NCI-H446 (cell line): ENCODE measurements at places on chromosomes 12 and 14.
A peak's percentile ranks its signal among the peaks of the same experiment; 100 is the strongest.

DNA sequence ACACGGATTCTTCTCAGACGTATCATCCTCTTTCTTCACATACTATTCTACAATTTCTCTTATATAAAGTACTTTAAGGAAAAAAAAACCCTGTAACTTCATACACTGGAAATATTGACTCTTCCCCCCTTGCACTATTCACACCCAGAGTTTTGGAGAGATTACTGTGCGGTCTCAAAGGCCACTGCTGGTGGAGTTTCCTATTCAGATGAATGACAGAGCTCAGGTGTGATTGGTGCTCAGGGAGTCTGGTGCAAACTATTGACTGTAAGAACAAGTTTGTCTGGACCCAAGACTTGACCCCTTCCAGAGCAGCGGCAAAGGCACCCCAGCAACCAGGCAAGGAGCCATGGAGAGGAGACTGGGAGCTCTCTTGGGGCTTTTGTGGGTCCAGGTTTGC is 187.5 kb upstream of the OR4E1 start:
- no peak for DNase-seq

- DNase-seq: no peak
Observed at GRCh38 chr14:70773182-70773862, 36.0 kb downstream of the MAP3K9 start.

GRCh38 chr14:94673071-94673470 is 60.9 kb downstream of the SERPINA3 start:
- no peak for DNase-seq

GRCh38 chr14:95530473-95531276 is 4.2 kb upstream of the GLRX5 start:
- no peak for DNase-seq

GRCh38 chr12:1182069-1182468 is 191.0 kb downstream of the ERC1 start:
- DNase-seq: no peak

DNA sequence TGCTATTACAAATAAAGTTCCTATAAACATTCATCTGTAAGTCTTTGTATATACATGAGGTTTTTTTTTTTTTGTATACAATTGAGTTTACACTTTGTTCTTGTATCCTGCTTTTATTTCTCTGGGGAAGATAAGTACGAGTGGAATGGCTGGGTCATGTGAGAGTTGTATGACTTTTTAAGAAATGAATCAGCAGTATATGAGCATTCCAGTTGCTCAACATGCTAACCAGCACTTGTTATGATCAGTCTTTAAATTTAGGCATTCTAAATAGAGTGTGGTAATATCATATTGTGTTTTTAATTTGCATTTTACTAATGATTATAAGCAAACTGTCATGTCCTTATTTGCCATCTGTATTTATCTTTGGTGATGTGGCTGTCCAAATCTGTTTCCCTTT is 44.7 kb upstream of the AMIGO2 start:
- DNase-seq: no peak

- DNase-seq: no peak
Observed at GRCh38 chr14:77258566-77258965, 12.4 kb downstream of the NGB start.

DNA sequence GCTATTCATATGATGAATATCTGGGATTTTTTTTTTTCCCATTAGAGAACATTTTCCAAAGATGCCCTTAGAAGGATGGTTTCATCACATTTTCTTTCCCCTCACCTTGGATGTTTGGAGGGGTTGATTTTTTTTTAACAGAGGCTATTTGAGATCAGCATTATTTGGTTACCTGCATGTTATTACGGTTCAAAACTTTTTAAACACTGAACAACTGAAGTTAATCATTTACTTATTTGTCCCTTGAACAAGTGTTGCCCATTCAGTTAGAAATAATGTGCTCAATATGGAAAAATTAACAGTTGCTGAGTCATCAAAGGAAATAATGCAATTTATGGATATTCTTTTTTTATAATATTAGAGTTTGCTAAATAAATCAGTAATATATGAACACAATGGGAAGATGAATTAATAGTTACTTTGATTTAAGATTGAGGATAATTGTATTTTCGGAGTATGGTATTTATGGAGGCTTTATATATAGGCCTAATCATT is 26.7 kb downstream of the CNTN1 start:
- DNase-seq: no peak

- no peak for DNase-seq
Observed at GRCh38 chr14:60652674-60653651, 3.7 kb upstream of the SIX1 start.

DNA sequence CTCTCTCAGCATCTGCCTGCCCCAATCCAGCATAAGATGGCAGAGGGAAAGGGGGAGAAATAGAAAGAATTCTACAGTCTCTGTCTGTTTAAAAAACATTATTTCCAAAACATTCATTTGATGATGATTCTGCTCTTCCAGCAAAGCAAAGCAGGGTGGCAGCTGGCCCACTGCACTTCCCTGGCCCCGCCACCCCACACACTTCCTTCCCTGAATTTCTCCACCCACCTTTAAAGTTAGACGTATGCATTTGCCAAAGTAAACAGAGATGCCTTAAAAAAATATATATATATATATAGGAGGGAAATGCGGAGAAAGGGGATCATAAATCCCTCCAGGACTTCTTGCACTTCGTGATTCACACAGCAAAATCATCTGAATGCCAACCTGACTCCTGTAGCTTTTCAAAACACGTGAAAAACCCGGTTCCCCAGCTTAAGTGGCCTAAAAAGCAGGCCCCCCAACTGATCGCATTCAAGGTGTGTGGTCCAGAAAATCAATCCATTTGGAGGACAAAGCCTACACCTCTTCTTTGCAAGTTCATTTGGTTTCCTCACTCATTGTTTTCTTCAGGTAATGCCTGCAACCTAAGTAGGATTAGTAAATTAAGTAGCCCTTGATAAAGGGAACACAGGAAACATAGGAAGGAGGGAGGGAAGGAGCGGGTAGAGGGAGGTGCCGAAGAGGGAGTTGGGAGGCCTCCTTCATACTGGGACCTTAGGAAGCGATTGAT is 68.8 kb downstream of the LLPH start:
- DNase-seq: no peak

DNA sequence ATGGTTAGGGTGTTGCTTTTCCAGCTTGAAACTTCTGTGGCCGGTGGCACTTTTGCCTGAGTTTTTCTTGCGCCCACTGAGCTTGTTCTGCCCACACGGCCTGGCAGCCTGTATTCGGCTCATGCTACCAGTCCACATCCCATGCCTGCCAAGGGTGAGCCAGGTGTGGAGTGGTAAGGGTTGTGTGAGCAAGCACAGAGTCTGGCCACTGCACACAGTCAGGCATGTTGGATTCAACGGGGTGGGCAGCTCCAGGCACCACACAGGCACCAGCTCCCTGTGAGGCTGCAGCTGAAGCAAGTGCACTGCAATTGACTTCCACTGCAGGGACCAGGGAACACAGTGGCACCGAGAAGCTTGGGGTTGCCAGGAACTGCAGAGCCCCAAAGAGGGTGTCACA is 18.8 kb upstream of the NTS start:
- no peak for DNase-seq

- no peak for DNase-seq
Observed at GRCh38 chr14:33254342-33254741, 315.7 kb downstream of the NPAS3 start.

DNA sequence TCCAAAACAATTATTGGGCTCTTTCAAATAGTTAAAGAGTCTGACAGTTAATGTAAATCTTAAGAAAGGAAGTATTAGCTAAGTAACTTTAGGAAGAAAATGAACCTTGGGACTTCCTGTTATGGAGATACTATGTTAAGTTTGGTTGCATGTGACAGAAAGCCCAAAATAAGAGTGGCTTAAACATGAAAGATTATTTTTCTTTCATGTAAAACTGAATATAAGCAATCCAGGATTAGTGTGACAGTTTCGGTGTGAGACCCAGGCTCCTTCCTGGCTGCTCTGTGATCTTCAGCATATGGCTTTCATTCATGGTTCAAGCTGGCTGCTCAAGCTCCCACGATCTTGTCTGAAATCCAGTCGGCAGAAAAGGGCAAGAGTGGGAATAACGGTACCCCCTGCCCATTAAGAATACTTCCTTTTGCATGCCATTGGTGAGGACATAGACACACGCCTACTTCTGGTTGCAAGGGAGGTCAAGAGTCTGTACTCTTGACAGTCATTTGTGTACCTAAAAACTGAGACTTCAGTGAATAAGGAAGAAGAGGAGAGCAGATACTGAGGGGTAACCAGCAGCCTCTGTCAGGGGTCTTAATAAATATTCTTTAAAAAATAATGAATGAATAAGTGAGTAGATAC is 2.2 kb upstream of the RPAP3 start:
- no peak for DNase-seq

GRCh38 chr12:4820971-4821370 is 88.7 kb upstream of the KCNA1 start:
- DNase-seq: no peak

DNA sequence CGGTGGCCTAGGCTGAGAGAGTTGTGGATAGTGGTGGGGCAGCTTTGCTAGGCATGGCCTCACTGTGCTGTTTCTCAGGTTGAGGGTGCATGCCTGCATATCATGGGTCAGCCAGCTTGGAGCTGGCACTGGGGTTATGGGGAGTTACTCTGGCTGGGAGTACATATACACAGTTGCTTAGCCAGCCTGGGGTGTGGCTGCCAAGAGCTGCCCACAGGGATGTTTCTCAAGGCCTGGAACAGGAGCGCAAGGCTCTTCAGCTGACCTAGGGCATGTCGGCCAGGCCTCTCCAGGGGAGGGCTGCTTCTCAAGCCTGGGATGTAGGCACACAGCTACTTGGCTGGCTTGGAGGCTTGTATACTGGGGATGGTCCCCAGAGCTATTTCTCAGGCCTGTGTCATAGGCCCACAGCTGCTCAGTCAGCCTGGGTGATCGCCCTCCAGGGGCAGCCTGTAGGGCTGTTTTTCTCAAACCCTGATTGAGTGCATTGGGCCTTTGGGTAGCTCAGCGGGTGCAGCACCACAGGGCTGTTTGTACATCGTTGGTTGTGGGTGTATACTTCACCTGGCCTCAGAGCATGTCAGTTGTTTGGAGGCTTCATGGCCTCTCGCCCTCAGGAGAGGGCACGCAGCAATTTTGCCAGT is 114.9 kb downstream of the METTL25 start:
- DNase-seq: no peak

DNA sequence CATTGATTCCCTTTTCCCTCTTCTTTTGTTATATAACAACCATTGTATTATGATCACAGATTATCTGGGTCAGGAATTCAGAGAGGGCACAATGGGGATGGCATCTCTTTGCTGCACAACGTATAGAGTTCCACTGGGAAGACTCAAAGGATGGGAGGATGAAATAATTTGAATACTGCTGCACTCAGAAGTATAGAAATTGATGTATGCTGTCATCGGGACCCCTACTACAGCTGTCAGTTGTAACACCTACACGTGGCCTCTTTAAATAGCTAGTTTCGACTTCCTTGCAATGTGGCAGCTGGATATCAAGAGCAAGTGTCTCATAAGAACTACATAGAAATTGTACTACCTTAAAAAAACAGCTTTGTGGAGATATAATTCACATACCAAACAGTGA is 408.1 kb downstream of the PDZRN4 start:
- no peak for DNase-seq

- no peak for DNase-seq
Observed at GRCh38 chr12:132357623-132358186, 28.3 kb upstream of the GALNT9 start.

- DNase-seq: no peak
Observed at GRCh38 chr14:33716921-33717320, 234.0 kb downstream of the EGLN3 start.

GRCh38 chr12:108858311-108859074 is 1.1 kb upstream of the SSH1 start:
- DNase-seq: no peak

DNA sequence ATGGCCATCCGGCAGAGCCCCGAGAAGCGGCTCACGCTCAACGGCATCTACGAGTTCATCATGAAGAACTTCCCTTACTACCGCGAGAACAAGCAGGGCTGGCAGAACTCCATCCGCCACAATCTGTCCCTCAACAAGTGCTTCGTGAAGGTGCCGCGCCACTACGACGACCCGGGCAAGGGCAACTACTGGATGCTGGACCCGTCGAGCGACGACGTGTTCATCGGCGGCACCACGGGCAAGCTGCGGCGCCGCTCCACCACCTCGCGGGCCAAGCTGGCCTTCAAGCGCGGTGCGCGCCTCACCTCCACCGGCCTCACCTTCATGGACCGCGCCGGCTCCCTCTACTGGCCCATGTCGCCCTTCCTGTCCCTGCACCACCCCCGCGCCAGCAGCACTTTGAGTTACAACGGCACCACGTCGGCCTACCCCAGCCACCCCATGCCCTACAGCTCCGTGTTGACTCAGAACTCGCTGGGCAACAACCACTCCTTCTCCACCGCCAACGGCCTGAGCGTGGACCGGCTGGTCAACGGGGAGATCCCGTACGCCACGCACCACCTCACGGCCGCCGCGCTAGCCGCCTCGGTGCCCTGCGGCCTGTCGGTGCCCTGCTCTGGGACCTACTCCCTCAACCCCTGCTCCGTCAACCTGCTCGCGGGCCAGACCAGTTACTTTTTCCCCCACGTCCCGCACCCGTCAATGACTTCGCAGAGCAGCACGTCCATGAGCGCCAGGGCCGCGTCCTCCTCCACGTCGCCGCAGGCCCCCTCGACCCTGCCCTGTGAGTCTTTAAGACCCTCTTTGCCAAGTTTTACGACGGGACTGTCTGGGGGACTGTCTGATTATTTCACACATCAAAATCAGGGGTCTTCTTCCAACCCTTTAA is 1.5 kb downstream of the FOXG1 start:
- DNase-seq: peak; percentile 62
